ENCODE measurements at places on chromosomes 5 and 9.

DNA sequence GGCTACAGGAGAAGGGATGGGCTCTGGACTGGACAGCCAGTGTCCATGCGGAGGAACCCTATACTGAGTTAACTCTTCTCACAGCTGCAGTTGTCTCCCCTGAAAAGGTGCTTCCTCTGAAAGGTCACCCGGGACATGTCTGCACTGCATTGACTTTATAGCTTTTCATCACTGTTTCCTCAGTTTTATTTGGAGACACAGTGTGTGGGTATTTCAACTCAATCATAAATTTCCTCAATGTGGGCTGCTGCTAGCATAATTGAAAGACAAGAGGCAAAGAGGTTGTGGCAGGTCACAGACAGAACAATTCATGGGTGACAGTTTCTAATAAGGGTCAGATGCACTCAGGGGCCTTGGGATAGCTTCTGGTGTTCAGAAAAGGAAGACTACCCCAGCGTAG lies 336.8 kb downstream of the KDM4C start:
- DNase-seq, result no peak

GRCh38 chr5:180401229-180401907 lies 48.2 kb upstream of the GFPT2 start:
- no peak for DNase-seq

DNA sequence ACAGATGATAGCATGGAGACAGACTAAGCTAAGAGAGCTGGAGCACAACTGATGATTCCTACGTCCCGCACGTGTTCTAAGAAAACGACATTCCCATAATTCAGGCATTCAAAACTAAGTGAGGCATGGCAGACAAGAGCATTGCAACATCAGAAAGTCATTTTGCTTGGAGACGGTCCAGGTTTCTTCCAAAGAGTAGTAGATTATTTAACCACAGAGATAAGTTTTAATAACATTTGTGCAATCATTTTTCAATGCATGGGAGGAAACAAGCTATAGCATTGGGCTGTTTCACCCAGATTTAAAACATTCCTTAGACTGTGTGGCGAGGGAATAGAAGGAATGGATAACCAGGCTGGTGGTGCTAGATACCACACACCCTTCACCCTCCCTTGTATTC lies 117.2 kb downstream of the APBA1 start:
- no peak for DNase-seq

GRCh38 chr5:56352808-56353590 lies 119.9 kb upstream of the ANKRD55 start:
- DNase-seq, result no peak

DNA sequence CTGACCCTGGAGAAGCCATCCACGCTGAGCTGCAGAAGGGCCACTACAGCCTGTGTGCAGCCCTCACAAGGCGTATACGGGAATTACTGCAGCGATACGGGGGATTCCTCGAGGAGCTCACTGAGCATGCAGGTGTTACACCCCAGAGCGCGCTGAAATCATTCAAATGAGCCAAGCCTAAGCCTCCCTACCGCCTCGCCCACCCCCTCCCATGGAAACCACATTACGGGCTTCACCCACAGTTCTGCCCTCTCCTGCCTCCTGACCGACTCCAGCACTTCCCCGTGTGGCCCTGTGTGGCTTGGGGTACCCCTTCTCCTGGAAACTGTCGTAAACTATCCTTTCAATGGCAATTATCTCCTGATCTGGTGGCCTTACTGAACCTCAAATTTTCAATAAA lies 13.3 kb downstream of the SURF6 start:
- no peak for DNase-seq

DNA sequence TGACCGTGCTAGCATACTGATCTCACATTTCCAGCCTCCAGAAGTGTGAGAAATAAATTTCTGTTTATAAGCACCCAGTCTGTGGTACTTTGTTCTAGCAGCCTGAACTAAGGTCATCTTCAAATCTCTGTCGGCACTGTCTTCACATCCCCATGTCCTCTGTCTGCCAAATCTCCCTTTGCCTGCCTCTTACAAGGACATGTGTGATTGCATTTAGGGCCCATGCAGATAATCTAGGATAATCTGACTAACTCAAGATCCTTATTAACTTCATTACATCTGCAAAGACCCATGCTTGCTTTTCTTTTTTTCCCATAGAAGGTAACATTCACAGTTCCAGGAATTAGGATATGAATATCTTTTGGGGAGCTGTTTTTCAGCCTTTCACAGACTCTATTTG lies 132.7 kb downstream of the AOPEP start:
- no peak for DNase-seq

GRCh38 chr5:96283589-96283988 lies 149.5 kb downstream of the PCSK1 start:
- DNase-seq, result no peak

DNA sequence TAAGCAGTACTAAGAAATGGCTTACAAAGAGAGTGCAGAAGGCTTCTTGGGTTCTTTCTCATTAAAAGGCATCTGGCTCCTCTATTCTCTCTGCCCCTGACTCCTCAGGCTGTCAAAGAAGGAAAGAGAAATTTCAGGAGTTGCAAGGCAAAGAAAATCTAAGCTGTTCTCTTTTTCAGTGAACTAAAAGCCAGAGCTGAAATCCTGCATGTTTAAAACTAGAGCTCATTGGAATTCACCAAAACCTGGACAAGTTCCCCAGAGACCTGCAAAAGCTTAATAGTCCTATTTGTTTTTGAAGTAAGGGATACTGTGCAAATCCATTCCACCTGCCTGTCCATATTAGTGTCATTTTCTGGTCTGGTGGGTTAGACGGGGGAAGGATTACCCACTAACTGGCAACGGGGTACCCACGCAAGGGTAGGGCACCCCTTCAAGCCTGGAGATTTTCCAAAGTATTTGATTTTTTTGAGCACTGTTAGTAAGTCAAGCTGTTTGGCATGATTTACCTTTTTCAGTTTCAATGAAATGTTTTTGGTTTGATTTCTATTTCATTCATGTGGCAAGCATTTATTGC lies 179.3 kb downstream of the FSTL4 start:
- DNase-seq, result no peak

GRCh38 chr5:173806270-173807035 lies 81.7 kb upstream of the CPEB4 start:
- DNase-seq, result no peak

GRCh38 chr9:14309403-14309802 lies 4.5 kb downstream of the NFIB start:
- DNase-seq, result no peak

GRCh38 chr9:27853529-27853928 lies 280.2 kb upstream of the C9orf72 start:
- DNase-seq, result no peak

DNA sequence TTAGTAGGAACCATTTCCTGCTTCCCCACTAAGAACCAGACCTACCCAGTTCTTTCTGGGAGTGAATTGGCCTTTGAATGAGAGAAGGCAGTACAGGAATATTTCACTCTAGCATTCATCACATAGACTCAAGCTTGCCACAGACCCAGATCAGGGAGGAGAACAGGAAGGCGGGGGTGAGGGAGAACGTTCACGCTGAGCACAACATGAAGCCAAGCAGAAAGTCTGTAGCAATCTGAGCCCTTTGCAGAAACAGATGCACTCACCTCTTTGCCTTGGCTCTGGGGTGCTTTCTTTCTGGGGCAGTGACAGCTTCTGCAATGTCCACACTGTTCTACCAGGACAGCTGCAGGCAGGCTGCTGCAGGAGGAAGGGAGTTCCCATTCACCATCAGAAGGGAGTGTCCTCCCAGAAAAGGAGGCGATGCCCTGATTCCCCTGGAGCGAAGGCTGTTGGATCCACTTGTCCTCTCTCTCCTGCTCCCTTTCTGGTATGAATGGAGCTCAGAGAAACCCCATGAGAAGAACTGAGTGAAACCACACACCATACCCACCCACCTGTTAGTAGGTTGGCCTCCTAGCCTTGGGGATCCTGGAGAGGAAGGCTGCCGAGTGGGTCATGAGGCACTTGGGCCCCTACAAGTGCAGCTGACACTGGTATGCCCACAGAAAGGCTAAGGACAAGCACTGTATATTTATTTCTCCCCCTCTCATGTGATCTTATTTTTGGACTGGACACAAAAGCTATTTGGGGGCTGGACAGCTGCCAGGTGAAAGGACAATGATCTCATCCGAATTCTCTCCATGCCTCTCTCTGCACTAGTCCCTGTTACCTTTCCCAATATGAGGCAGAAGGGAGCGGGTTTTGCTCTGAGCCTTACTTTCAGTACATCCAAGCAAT lies 11.7 kb upstream of the FGF1 start:
- no peak for DNase-seq

DNA sequence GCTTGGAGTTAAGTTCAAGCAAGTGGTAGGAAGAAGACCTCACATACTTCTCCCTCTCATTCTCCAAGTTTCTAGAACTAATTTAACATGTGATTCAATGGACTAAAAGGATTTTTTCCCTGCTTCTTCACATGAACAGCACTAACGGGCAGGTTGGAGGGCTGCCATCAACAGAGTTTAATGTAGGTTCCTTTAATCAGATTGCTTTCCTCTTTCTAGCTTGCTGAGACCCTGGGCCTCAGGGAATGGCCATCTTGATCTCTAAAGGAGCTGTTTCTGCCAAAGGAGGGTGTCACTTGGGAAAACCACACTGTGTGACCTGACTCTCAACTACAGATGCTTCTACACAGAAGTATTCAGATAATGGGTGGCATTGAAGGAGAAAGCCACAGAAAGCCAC lies 223.3 kb downstream of the PIK3R1 start:
- no peak for DNase-seq

DNA sequence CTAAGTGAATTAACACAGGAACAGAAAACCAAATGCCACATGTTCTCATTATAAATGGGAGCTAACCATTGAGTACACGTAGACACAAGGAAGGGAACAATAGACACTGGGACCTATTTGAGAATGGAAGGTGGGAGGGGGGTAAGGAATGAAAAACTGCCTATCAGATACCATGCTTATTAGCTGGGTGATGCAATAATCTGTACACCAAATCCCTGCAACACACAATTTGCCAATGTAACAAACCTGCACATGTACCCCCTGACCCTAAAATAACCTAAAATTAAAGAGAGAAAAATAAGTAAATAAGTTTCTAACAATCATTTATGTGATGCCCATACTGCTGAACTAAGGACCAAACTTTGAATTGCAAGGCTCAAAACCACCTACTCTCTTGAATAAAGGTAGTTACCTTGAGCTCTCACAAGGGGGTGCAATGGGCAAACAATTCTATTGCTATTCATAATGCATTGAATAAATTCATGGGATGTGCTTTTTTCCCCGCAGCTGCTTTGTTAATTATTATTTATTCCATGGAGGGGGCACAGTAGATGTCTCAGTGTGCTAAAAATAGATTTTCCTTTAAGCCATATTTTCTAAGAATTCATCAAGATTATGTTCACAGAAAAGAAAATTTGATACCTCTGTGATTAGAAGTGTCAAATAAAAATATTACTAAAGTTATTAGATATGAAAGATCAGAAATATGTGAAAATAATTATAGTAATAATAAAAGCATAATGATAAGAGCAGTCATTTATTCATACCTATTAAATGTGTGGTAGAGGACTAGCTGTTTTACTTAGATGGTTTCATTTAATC lies 76.2 kb upstream of the PTPN3 start:
- DNase-seq, result no peak

- no peak for DNase-seq
Measured at GRCh38 chr5:170974461-170974860, 112.6 kb downstream of the RANBP17 start.

DNA sequence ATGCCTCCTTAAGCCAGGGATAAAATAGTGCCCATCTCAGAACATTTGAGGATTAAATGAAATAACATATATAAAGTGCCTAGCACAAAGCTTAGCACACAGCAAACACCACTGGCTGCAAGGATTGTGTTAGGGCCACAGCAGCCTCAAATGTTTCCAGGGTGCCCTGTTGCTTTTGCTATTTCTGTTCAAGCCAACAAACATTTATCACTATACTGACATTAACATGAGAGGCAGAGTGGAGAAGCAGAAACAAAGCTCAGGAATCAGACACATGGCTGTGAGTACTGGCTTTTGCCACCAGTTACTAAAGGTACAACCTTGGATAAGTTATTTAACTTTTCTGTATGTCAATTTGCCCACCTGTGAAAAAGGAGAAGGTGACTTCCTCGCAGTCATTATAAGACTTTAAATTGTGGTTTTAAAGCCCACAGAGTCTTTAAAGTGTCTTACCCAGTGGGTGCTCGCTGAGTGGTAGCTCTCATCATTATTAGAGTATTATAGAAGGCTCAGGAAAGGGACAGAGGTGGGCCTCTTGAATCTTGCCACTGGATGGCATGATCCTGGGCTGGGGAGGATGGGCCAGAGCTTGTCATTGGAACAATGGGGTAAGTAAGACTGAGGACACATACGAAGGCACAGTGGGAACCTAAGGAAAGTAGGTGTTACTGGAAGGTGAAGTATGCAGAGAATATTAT lies 98.2 kb downstream of the MARCHF3 start:
- no peak for DNase-seq

DNA sequence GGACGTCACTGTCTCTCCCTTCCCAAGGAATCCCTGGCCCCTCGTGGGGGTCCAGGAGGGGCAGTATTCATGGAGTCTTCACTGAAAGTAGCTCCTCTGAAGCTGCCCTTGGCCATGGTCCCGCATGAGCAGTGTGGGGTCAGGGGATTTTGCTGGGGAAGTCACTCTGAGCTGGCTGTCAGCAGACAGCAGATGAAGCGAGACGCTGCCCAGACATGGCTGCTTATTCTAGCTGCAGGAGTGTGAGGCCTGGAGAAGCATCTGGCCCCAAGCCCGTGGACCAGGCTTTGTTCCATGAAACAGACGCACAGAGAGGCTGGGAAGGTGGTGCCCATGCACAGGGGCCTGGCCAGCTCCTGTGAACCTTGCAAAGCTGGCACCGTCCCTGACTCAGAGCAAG lies 21.5 kb upstream of the ASS1 start:
- no peak for DNase-seq

- DNase-seq, result no peak
Measured at GRCh38 chr5:36264202-36264760, 22.6 kb upstream of the NADK2 start.

GRCh38 chr9:126309427-126310189 lies 17.0 kb upstream of the MVB12B start:
- no peak for DNase-seq

GRCh38 chr5:60738461-60738860 lies 38.5 kb upstream of the DEPDC1B start:
- no peak for DNase-seq

DNA sequence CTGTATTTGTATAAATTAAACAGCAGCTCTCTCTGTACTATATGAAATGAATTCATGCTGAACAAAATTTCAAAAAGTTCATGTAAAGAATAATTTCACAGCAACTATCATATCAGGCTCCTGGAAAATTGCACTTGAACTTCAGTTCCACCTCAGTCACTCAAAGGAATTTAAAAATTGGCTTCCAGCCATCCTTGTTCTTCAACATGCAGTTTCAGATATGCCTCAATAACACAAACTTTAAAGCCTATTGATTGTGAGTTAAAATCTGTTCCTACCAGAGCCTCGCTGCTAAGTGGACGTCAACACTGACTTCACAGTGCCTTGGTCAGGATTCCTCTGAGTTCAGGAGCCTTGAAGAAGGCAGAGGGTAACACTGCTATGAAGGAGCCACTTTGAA lies 418.7 kb upstream of the WWC1 start:
- DNase-seq, result no peak

- DNase-seq, result no peak
Measured at GRCh38 chr5:878125-878524, 14.5 kb downstream of the BRD9 start.

- no peak for DNase-seq
Measured at GRCh38 chr5:67416133-67416937, 219.7 kb upstream of the CD180 start.

GRCh38 chr5:143200781-143201398 lies 202.6 kb downstream of the NR3C1 start:
- no peak for DNase-seq

Measured in T-helper 2 cell treated with Interferon-gamma antibody and Interleukin-4, amounts not matched to agents 5 μg/mL and 100 μg/mL, for 36 hours (primary cell).